ENCODE measurements at places on chromosomes 11 and 22.
A peak's percentile ranks its signal among the peaks of the same experiment; 100 is the strongest.

DNA sequence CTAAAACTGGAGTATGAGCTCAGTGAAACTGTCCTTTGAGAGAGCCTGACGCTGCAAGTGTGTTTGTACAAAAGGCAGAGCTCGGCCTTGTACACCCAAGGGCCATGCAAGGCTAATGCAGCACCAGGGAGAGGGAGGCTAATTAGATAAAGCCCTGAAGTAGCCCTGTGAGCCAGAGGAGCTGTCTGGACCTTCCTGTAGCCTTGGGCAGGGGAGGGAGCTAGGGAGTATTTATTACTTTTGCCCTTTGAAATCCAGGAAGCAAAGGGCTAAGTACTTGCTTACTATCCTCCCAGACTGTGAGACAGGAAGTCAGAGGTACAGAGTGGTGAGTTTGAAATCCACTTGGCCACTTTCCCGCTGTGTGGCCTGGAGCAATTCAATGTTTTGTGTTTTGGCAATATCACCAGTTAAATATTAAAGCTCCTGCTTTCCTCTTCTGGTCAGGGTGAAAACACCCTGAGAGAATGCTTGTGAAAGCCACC, 10.2 kb upstream of the LDHA start:
- DNase-seq, result peak; percentile 94

GRCh38 chr11:1921574-1922141, 2.2 kb downstream of the TNNT3 start:
- DNase-seq, result peak; percentile 95

- no peak for DNase-seq
Observed at GRCh38 chr11:115316696-115317095, 187.5 kb downstream of the CADM1 start.

GRCh38 chr11:72439455-72439854, 5.1 kb upstream of the CLPB start:
- DNase-seq, result peak; percentile 79

DNA sequence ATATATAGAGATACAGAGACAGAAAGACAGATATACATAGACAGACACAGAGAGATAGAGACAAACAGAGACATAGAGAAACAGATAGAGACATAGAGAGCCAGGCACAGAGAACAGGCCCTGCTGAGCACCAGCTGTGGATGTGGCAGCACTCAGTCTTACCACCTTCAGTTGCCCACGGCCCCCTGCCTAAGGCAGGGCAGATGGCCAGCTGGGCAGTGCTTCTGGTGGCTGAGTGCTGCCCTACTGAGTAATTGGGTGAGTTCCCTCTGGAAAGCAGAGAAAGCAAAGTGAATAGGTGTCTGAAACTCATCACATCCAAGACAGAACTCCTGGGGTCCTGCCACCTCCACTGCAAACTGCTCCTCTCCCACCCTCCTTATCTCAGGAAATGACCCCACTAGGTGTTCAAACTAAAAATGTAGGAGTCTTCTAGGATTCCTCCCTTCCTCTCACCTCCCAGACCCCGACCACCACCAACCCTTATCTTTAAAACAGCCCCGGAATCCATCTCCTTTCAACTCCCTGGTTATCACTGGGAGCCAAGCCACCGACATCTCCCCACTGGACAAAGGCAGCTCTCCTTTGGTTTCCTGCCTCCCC, 27.2 kb downstream of the SYN3 start:
- no peak for DNase-seq

GRCh38 chr11:706439-706956, 467 bp downstream of the EPS8L2 start:
- DNase-seq, result peak; percentile 34

DNA sequence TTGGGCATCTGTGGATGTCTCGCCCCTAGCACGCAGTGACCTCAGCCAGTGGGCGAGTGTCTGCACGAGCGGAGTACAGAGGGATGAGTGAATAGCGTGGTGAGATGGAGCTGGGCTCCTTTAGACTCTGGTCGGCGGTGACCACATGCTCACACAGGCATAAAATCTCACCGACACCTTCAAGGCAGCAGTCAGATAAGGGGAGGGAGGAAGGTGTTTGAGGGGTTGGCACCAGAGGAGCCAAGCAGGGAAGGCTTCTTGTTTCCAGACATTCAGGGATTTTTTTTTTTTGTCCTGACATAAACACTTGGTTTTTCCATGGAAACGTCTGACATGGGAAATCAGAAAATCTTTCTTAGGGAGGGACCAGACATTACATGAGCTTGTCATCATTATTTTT, 35.8 kb downstream of the GRIK4 start:
- DNase-seq, result peak; percentile 45
